ENCODE measurements at places on chromosomes 3 and 15. TPM values are rescaled to one million over a fixed set of nuclear protein-coding genes. Genes with fewer than 3 reads are reported as not detected.

HYAL1 gene
- 4.2 TPM for polyA plus RNA-seq

AGTR1 gene
- polyA plus RNA-seq, result 0.85 TPM

SERINC4 gene
- 0.18 TPM for polyA plus RNA-seq

AKAP13 gene
- 27.6 TPM for polyA plus RNA-seq

ANKRD34C gene
- polyA plus RNA-seq, result not detected

CCR3 gene
- polyA plus RNA-seq, result not detected

RBMS3 gene
- 1.7 TPM for polyA plus RNA-seq

FBXW12 gene
- not detected for polyA plus RNA-seq

WNT5A gene
- 11.1 TPM for polyA plus RNA-seq

EBLN2 gene
- polyA plus RNA-seq, result 0.53 TPM

SLC6A20 gene
- polyA plus RNA-seq, result not detected

AADACL2 gene
- polyA plus RNA-seq, result 0.33 TPM

BFSP2 gene
- polyA plus RNA-seq, result not detected

GOLGA6L2 gene
- polyA plus RNA-seq, result not detected

SERPINI2 gene
- polyA plus RNA-seq, result 0.20 TPM

C3orf20 gene
- not detected for polyA plus RNA-seq

MB21D2 gene
- polyA plus RNA-seq, result 1.6 TPM

GOLGA8J gene
- polyA plus RNA-seq, result not detected

GPR156 gene
- polyA plus RNA-seq, result 0.10 TPM

MYLK gene
- 14.2 TPM for polyA plus RNA-seq

RTP1 gene
- polyA plus RNA-seq, result not detected

MRAS gene
- 2.4 TPM for polyA plus RNA-seq

CNTN6 gene
- polyA plus RNA-seq, result not detected

IGF1R gene
- polyA plus RNA-seq, result 4.1 TPM

HES1 gene
- polyA plus RNA-seq, result 78.3 TPM

WDR76 gene
- polyA plus RNA-seq, result 5.0 TPM

MITF gene
- polyA plus RNA-seq, result 2.0 TPM

DUOX1 gene
- 111 TPM for polyA plus RNA-seq

SEMA3G gene
- polyA plus RNA-seq, result 1.3 TPM

MYH15 gene
- 0.01 TPM for polyA plus RNA-seq

PIERCE2 gene
- polyA plus RNA-seq, result 0.73 TPM

ENTPD3 gene
- 4.2 TPM for polyA plus RNA-seq

BNC1 gene
- polyA plus RNA-seq, result 7.6 TPM

SCAANT1 gene
- not detected for polyA plus RNA-seq

ROBO2 gene
- polyA plus RNA-seq, result 2.4 TPM

ALDH1A3 gene
- 32.8 TPM for polyA plus RNA-seq

CHRNA7 gene
- polyA plus RNA-seq, result 0.15 TPM

LINGO1 gene
- 0.08 TPM for polyA plus RNA-seq

IGSF10 gene
- polyA plus RNA-seq, result 0.74 TPM

PAK6 gene
- polyA plus RNA-seq, result 16.6 TPM

ARGFX gene
- not detected for polyA plus RNA-seq

ITIH1 gene
- 0.13 TPM for polyA plus RNA-seq

HGD gene
- 0.06 TPM for polyA plus RNA-seq

CLRN1 gene
- polyA plus RNA-seq, result not detected

ECE2 gene
- not detected for polyA plus RNA-seq

PP2D1 gene
- not detected for polyA plus RNA-seq

MCF2L2 gene
- 0.21 TPM for polyA plus RNA-seq

ZNF660 gene
- 0.31 TPM for polyA plus RNA-seq

DET1 gene
- 0.92 TPM for polyA plus RNA-seq

Measured in esophagus (tissue), 2 donors.